ENCODE measurements at places on chromosomes 5 and 9.

- no peak for DNase-seq
Measured at GRCh38 chr5:144567421-144567780, 396.7 kb downstream of the KCTD16 start.

DNA sequence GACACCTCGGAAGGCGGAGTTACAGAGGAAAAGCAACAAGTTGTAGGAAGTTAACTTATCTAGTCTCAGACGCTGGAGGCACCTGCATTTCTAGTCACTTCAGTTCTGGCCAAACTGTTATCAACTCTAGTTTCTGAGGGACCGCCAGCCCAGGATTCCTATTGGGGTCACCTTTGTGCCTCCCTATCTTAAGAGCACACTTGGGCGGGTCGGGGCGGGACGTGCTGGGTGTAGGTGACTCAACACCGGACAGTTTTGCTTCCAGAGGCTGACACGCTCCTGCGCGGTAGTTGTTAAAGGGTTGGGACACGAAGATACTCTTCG is 679 bp upstream of the KDM4C start:
- DNase-seq: no peak

DNA sequence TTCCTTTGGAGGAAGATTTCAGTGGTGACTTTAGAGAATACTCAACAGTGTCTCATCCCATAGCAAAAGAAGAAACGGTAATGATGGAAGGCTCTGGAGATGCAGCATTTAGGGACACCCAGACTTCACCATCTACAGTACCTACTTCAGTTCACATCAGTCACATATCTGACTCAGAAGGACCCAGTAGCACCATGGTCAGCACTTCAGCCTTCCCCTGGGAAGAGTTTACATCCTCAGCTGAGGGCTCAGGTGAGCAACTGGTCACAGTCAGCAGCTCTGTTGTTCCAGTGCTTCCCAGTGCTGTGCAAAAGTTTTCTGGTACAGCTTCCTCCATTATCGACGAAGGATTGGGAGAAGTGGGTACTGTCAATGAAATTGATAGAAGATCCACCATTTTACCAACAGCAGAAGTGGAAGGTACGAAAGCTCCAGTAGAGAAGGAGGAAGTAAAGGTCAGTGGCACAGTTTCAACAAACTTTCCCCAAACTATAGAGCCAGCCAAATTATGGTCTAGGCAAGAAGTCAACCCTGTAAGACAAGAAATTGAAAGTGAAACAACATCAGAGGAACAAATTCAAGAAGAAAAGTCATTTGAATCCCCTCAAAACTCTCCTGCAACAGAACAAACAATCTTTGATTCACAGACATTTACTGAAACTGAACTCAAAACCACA is 67.4 kb downstream of the VCAN start:
- DNase-seq: no peak

GRCh38 chr5:172707285-172708182 is 63.5 kb downstream of the DUSP1 start:
- no peak for DNase-seq

GRCh38 chr5:76273206-76273885 is 129.7 kb upstream of the IQGAP2 start:
- no peak for DNase-seq

DNA sequence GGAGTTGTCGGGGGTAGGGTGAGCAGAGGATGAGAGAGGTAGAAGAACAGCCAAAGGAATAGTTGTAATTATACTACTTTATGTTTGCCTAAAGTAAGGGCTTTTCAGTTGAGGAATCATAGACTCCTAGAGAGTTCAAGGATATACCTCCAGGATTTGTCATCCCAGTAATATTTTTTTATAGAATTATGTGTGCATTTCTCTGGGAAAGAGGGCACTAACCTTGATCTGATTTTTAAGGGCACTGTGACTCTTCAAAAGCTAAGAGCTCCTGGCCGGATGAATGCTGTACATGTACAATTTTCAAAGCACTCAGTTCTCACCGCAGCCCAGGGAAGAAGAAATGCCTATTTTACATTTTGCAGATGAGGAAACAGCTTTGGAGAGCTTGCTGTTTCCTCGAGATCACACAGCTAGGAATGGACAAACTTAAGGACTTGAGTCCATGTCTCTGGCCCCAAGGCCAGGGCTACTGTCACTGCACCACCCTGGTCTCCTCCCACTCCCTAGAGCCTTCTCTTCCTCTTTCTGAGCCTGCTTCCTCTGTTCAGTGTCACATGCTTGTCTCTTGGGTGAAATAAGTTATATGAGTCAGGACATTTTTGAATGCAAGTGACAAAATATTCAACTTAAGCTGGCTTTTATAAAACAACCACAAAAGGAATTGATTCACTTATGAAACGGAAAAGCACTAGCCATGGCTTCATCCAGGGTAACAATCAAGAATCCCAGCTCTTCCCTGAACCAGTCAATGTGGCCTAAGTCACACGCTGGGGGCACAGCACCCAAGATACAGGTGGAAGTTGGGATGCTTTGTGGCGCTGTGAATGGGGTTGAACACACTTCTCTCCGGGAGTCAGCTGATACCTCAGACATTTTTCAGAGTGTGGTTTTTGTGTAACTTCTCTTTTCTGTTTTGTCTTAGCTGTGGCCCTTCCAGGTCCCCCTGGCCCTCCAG is 45.7 kb upstream of the TGFBR1 start:
- DNase-seq: no peak
